ENCODE measurements at places on chromosomes 5 and 9.

DNA sequence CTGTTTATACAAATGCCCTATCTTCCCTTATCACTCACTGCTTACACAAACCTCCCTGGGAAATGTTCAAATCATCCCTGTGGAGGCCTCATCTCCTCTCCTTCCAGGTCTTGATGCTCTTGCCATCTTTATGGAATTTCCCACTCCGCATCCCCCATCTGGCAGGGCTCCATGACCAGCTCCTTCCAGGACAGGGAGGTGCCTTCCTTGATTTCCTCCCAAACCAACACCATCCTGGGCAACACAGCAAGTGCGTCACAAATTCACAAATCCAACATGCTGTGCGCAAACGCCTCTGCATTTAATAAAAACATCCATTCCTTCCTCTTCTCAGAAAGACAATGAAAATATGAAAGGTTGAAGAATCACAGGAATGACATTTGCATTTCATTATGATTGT lies 51.7 kb downstream of the EPB41L4A start:
- DNase-seq: no peak

DNA sequence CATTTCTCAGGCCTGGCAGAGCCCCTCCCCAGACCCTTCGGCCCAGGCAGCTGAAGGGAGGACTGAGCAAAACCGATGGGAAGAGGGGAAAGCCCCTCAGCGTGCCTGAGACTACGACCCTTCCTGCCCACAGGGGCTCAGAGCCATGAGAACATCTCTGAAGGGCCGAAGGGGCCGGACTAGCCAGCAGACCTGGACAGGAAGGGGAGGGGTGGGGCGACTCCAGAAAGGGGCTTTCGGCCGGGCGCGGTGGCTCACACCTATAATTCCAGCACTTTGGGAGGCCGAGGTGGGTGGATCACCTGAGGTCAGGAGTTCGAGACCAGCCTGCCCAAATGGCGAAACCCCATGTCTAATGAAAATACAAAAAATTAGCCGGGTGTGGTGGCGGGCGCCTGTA lies 85.8 kb upstream of the PHYKPL start:
- DNase-seq: no peak

GRCh38 chr9:130912932-130913598 lies 16.5 kb upstream of the QRFP start:
- DNase-seq: no peak

GRCh38 chr5:150753463-150753862 lies 5.4 kb downstream of the DCTN4 start:
- DNase-seq: no peak

- DNase-seq: no peak
Measured at GRCh38 chr9:133238272-133238850, 29.3 kb upstream of the OBP2B start.

- DNase-seq: no peak
Measured at GRCh38 chr5:81316571-81316970, 15.2 kb downstream of the ZCCHC9 start.

DNA sequence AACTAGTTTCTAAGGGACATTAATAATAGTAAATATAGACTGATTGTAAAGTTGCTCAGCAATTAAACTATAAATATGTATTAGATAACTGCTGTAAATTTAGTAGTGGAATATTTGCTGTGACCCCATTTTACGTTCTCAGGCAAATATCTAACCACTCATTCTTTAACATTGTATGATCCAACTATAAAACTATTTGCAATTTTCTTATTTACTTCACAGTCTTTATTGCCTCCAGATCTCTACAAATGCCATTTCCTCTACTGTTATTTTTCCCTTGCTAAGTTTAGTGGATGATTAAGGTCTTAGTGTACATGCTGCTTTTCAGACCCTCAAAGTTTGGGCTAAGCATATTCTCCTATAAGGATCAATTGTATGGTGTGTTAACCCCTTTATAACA lies 526.2 kb upstream of the ST8SIA4 start:
- no peak for DNase-seq

GRCh38 chr5:40312205-40312604 lies 367.5 kb upstream of the PTGER4 start:
- DNase-seq: no peak

DNA sequence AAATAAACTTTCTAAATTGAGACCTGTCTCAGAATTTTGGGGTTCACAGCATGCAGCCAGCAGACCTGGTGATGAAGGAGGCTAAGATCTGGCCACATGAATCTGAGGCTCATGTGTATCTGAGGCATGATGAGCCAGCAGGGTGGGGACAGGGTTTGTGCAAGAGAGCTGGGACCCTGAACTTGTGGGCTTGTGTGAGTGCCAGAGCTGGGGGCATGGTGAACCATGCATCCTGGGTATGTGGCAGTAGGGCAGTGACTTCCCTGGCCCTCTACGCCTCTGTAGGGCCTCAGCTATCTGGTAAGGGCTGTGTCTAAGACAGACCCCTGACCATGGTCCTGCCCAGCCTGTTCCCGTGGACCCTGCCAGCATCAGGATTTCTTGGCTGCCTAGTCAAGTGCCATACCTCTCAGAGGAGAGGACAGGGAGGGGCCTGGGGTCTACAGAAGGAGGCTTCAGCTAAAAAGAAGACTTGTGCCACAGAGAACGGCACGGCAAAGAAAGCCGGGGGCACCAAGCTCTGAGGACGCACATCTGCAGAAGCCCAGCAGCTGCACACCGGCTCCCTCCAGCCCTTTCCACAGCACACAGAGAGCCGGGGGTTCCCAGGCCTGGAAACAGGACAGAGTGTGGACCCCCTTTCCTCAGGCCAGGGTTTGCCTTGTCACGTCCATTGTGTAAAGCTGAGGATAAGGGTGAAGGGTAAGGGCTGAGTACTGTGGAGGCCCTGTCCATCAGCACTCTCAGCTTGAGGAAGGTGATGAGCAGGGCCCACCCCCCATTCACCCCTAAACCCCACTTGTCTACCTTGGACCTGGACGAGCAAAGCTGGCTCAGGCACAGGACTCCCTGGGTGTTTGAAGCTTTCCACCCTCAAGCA lies 130.1 kb downstream of the MRPL36 start:
- no peak for DNase-seq

GRCh38 chr9:17963498-17963897 lies 384.6 kb downstream of the SH3GL2 start:
- DNase-seq: no peak

- no peak for DNase-seq
Measured at GRCh38 chr5:132816083-132816482, 3.0 kb downstream of the SOWAHA start.

All from T-helper 22 cell (primary cell).